ENCODE measurements at places on chromosomes 4 and X.

GRCh38 chr4:164252286-164252685 is 501.6 kb upstream of the SMIM31 start:
- DNase-seq = no peak

DNA sequence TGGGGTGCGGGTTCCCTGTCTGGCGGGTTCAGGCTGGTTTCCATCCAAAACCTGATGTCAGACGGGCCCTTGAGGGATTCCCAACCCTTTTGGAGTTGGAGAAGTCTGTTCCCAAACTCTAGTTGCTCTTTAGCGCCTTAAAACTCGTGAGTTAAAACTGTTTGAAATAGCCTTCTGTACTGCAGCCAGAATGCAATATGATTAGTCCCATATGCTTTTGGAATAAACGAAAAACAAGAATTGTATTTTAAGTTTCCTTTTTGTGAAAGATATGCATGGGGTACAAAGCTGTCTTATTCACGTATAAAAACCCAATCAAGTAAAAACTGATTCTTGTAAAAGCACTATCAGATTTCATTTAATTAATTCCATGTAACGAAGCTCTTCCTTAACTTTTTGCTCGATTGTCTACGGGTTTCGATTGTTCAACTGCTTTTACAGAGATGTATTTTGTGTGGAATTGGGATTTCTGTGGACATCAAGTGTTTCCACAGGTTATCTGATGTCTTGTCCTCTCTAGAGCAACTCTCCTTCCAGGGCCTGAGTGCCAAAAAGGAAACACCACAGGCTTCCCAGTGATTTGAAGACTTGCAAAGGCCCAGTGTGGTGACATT is 49.5 kb downstream of the CLDN34 start:
- no peak for DNase-seq

- no peak for DNase-seq
These were observed 41.9 kb upstream of the C1QTNF7 start for GRCh38 chr4:15385928-15386327.

- DNase-seq = no peak
These were observed 43.4 kb upstream of the KLF3 start for GRCh38 chr4:38620527-38621027.

DNA sequence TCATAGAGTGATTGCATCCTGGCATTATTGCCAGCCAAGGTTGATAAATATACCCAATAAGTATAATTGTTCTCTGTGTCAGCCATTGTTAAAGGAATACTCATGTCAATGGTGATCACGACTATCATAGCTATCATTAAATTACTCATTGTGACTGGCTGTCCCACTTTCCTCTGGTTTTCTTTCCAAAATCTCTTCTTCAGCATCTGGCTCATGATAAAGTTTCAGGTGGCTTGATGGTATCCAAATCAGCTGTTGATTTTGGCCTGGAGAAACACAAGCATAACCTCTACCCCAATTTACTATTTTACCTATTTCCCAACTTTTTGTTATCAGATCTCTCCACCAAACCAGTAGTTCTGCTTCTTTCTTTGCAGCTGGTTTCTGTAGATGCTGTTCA is 67.1 kb upstream of the SPIN2A start:
- no peak for DNase-seq

DNA sequence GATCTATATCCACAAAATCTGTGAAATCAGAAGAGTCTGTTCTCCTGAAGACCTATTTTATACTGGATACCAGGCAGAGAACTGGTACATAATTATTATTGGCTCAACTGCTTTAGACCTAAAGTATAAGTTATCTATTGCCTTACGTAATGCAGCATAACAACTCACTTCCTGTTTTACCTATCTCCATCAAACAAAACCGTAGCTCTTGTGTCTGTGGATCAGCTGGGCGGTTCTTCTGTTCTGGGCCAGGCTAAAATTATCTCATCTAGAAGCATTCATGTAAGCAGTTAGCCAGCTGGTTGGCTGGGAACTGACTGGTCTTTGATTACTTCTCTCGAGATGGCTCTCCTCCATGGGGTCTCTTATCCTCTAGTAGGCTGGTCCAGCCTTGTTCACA is 57.8 kb downstream of the PPP1R2C start:
- DNase-seq = no peak

GRCh38 chr4:176273736-176274135 is 4.7 kb upstream of the ASB5 start:
- DNase-seq = no peak

DNA sequence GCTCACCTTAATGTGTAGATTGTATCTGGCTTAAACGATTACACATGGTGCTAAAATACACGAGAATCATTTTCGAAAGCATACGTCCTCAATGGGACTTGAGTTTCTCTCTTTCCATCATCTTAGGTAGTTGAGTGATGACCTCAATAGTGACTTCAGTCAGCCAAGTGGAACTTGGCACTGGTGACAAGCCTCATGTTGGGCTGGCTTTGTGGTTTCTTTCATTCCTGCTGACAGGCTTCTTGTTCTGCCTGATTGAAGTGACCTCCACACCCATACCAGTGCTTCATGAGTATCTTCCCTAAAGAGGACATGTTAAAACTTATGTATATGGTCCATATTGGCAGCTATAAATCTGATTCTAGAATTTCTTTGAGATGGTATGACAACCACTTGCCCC is 159.1 kb upstream of the WDR1 start:
- no peak for DNase-seq

DNA sequence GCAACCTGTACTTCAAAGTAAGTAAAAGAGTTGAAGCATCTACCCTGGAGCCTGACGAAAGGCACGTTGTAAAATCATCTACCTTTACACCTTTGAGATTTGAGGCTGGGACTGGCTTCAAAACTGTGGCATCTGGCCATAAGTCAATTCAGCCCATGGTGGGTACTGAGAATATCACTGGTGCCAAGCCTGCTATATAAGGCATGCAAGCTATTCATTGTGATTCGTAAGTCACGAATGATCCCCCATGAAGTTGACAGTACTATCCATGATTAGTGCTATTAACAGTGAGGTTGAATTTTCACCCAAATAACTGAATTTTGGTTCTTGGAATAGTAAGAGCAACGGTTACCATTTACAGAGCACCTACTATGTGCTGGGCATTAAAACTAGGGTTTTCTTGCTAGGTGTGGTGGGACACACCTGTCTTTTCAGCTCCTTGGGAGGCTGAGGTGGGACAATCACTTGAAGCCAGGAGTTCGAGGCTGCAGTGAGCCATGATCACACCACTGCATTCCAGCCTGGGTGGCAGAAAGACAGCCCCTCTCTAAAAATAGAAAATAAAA is 39.8 kb downstream of the IRF2 start:
- DNase-seq = no peak
